GDM1 (cell line): ENCODE measurements at places on chromosomes 13 and 19.

DNA sequence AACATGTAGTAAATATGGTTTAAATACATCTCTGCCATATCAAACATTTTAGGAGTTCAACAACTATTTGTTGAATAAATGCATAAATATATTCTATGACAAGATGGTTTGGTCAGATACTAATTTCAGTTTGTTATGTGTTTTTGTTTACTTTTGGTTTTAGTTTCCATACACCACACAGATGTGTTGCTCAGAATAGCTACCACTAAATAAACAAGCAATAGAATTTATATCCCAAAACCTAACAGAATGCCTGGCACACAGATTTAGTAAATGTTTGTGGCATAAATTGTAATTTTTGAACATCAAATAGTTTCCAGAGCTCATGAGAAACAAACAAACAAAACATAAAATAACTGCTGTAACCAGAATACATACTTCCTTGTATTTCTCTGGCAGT lies 126.8 kb upstream of the ATXN8OS start:
- DNase-seq: no peak

GRCh38 chr13:41284512-41285288 lies 21.3 kb upstream of the MTRF1 start:
- no peak for DNase-seq

DNA sequence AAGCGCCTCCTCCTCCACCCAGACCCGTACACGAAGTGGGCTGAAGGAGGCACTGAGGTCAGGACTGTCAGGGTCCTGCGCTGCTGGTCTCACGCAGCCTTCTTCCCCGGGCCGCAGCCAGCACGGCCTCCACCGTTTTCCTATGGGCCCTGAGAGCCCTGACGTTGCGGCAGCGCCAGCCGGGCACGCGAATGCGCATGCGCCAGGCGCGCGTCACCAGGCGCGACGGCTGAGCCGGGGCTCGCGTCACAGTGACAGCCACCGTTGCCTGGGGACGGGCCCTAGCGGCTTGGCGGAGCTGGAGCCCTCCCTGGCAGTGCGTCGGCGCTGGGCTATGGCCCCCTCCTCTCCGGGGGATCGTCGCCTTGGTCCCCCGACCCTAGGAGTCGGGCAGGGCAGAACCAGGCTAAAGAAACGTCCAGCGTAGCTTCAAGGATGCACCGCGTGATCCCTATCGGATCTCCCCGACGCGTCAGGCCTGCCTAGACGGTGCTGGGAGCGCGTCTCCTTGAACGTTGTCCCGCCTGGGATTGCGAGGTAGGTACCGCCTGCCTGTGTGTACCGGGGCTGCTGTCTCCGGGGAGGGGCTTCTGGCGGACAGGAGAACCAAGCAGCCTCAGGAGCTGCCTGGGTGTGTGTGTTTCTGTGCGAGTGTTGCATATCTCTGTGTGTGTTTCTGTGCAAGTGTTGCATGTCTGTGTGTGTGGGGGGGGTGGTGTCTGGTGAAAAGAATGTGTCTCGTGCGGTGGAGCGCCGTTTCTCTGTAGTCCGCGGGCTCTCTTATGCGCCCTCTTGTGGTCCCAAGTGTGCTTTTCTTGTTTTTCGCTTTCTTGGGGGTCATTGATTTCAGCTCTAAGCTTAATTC lies 43.2 kb downstream of the ZNF571 start:
- DNase-seq: no peak

GRCh38 chr19:2630352-2631001 lies 72.0 kb downstream of the GNG7 start:
- DNase-seq: no peak

DNA sequence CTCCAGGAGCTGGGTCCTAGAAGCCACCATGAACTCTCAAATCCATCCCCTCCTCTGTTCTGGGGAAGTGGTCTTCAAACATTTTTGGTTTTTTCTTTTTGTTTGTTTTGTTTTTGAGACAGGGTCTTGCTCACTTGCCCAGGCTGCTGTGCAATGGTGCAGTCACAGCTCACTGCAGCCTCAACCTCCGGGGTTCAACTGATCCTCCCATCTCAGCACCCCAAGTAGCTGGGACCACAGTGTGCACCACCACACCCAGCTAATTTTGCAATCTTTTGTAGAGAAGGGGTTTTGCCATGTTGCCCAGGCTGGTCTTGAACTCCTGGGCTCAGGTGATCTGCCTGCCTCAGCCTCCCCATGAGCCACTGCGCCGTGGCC lies 7.0 kb downstream of the BLVRB start:
- no peak for DNase-seq

- DNase-seq: no peak
These were observed 93.4 kb upstream of the CACNA1A start for GRCh38 chr19:13599681-13600080.

DNA sequence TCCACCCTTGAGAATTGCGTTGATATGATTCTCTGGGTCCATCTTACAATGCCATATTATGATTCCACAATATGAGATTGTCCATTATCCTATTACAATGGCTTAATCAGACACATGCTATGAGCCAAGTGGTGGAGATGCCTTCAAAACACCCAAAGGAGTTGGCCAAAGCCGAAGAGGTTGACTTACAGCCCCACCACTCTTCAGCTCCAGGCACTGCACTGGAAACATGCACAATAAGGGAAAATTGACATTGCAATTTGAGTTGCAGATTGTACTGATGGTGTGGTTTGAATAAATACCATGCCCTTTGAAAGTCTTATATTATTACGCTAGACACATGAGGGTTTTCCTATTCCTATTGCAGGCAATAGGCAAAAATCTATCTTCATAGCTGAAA lies 75.4 kb upstream of the TNFSF11 start:
- no peak for DNase-seq

- no peak for DNase-seq
These were observed 10.9 kb upstream of the ZBTB32 start for GRCh38 chr19:35693422-35693821.

DNA sequence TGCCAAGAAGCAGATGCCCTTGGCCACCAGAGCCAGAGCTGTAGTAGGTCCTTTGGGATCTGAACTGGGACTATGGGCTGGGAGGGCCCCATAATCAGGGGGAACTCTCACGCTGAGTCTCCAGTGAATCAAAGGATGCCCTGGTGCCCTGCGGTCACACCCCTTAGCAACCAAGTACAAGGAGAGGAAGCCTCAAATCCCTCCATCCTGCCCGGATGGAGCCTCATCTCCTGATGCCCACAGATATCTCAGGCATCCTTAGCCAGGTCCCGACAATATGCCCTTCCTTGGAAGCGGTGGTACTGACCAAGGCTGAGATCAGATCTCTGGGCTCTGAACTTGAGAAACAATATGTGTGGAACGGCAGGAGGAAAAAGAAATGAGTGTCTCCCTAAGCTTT lies 1.7 kb downstream of the PLEKHA4 start:
- no peak for DNase-seq

- DNase-seq: no peak
These were observed 257.3 kb downstream of the GPC5 start for GRCh38 chr13:91655731-91656130.

DNA sequence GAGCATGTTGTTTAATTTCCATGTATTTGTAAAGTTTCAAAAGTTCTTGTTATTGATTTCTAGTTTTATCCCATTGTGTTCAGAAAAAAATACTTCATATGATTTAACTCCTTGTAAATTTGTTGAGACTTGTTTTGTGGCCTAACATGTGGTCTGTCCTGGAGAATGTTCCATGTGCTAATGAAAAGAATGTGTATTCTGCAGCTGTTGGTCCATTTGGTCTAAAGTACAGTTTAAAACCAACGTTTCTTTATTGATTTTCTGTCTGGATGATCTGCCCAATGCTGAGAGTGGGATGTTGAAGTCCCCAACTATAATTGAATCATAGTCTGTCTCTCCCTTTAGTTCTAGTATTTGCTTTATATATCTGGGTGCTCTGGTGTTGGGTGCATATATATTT lies 34.9 kb upstream of the TPP2 start:
- no peak for DNase-seq

GRCh38 chr13:99600318-99600717 lies 99.0 kb downstream of the TM9SF2 start:
- no peak for DNase-seq

- no peak for DNase-seq
These were observed 72.4 kb upstream of the NBEA start for GRCh38 chr13:34869696-34870095.

DNA sequence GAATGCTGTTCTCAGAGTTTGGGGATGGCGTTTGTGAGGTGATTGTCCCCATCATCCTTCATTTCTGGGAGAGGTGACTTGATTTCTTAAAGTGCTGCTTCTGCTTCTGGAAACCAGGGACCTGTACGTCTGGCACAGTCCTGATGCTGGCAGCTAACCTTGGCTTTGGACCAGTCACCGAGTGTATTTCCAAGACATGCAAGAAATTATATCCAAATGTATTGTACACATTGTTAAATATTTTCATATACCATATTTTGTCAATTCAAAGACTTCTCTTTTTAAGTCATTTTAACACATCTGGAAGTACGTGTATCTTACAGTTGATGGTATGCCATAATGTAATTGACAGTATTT lies 97.4 kb downstream of the ARHGEF7 start:
- DNase-seq: no peak

- no peak for DNase-seq
These were observed 123.8 kb downstream of the RNF17 start for GRCh38 chr13:24887759-24888158.

DNA sequence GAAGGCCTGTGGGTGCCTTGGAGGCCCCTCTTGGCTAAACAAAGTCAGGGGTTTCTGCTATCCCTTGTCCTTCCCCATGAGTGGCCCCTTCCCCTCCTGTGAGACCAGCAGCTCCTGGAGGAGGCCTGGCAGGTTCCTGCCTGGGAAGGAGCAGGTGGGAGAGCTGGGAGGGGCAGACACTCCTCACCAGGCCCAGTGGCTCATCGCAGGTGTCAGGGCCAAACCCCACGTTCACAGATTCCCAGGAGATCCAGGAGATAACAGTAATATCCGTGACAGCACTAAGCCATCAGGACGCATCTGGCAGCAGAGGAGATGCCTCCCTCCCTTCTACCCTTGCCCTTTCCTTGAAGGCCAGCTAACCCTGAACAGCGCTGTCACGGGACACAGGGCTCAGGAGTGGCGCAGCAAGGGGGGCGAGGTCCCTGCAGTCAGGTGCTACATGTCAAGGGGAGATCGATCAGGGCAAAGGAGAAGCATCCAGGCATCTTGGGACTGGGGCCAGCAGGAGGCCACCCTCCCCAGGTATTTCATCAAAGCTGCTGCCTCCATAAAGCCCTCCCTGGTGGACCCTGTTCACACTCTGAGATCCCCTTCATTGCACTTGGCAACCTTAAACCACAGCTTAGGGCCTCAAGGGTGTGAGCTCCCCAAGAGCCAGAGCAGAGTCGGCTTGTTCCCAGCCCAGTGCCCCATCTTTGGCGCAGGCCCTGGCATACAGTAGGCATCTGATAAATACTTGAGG lies 4.8 kb downstream of the CEBPA start:
- DNase-seq: no peak

DNA sequence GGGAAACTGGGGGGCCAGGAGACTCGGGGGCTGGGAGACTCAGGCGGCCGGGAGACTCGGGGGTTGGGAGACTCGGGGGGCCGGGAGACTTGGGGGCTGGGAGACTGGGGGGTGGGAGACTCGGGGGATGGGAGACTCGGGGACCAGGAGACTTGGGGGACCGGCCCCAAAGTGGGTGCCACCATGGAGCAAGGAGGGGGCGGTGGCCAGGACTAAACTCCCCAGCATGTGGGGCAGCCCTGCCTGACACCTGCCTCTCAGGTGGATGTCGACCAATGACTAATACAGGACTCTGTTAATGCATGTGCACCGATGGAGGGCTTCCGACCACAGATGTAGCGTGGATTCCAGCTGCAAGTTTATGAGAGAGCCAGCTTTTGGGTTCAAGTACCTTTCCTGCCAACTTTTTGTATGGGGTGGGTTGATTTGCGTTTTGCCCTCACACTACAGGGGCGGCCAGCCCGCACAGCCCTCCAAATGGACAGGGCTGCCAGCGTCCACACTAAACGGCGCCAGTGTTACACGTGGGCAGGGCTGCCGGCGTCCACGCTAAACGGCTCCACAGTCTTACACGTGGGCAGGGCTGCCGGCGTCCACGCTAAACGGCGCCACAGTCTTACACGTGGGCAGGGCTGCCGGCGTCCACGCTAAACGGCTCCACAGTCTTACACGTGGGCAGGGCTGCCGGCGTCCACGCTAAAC lies 62.2 kb downstream of the RASA3 start:
- DNase-seq: no peak

DNA sequence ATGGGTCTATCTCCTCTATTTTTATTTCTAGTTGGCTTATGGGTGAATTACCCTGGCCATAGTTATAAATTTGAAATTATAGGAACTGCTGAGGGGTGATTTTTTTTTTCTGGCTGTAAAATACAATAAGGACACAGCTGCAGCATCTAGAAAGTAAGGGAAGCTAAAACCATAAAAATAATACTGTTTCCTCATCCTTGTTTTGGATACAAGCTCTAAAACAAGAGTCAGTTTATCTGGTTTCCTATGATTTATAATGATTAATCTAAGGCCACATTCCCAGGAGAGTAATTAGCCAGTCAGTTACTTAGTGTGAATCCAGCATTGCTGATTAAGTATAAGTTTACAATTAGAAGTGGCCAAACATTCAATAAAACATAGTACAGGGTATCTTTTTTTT lies 219.1 kb upstream of the NBEA start:
- DNase-seq: no peak

- no peak for DNase-seq
These were observed 3.5 kb upstream of the FTL start for GRCh38 chr19:48961673-48962028.

- DNase-seq: no peak
These were observed 57.5 kb downstream of the CPAMD8 start for GRCh38 chr19:16969135-16969534.

- DNase-seq: no peak
These were observed 3.8 kb downstream of the ZC3H4 start for GRCh38 chr19:47109541-47110375.

GRCh38 chr19:39937787-39938186 lies 3.4 kb upstream of the FCGBP start:
- DNase-seq: no peak

DNA sequence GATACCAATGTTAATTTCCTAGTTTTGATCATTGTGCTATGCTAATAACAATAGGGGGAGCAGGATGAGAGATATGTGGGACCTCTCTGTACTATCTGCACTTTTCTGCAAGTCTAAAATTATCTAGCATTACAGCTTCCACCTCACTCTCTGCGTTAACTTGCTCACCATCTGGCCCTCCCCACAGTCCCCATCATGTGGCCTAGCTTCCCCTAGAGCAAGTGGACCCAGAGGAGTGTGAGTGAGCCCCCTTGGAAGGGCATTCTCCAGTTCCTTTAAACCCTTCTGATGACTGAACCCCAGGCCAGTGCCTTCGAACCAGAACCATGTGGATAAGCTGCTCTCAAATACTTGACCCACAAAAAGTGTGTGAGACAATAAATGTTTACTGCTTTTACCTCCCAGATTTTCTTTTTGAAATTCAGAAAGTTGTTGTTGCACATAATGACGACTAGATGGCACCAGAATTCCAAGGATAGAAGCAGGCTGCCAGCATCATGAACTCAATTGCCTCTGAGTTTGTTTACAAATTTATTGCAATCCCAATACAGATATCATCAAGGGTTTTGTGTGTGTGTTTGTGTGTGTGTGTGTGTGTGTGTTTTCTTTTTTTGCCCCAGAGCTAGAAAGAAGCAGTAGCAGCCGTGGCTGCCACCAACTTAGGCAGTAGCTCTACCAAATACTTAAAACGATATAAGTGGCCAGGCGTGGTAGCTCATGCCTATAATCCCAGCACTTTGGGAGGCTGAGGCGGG lies 49.0 kb upstream of the ZNF780A start:
- DNase-seq: no peak

GRCh38 chr13:78868991-78869390 lies 210.0 kb upstream of the OBI1 start:
- DNase-seq: no peak

GRCh38 chr13:99074693-99075092 lies 96.8 kb upstream of the DOCK9 start:
- no peak for DNase-seq

GRCh38 chr19:12095111-12095790 lies 30.7 kb downstream of the ZNF844 start:
- DNase-seq: no peak
